ENCODE measurements at places on chromosomes 4 and X.

DNA sequence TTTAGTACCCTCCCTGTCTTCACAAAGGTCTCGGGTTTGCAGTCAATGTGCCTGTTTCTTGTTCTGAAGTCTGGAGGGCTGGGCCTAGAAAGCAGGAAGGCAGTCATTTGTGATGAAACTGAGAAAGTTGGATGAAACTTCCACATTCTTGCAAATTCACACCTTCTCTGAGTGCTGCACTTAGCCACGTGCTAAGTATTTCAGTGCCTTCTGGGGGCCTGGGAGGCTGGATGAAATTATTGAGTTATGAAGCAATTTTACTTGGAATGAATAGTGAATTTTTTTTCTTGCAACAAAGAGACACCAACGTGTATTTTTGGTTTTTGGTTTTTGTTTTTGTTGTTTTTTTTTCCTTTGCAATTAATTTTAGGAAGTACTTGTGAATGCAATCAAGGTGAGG, 71.2 kb downstream of the MSX1 start:
- DNase-seq: no peak

DNA sequence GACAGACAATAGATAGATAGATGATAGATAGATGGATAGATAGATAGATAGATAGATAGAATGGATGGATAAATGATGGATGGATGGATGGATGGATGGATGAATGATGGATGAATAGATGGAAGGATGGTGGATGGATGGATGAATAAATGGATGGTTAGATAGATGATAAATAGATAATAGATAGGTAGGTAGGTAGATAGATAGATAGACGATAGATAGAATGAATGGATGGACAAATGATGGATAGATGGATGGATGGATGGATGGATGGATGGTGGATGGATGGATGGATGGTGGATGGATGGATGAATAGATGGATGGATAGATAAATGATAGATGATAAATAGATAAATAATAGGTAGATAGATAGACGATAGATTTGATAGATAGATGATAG, 287.4 kb downstream of the CRLF2 start:
- no peak for DNase-seq

- DNase-seq: no peak
Measured at GRCh38 chr4:107034091-107034995, 1.8 kb downstream of the DKK2 start.

DNA sequence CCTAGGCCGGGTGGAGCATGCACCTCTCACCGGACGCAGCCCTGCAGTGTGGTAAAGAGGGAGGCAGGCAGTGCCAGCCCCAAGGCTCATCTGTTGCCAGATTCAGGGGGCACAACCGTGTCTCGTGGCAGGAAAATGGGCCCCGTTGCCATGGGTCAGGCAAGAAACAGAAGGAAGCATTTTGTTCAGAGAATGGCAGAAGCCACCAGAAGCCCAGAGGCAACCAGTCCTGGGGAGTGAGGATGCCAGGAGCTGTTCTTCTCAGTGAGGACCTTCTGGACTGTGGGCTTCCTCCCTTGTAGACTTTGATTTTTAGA, 12.5 kb upstream of the UVSSA start:
- no peak for DNase-seq

DNA sequence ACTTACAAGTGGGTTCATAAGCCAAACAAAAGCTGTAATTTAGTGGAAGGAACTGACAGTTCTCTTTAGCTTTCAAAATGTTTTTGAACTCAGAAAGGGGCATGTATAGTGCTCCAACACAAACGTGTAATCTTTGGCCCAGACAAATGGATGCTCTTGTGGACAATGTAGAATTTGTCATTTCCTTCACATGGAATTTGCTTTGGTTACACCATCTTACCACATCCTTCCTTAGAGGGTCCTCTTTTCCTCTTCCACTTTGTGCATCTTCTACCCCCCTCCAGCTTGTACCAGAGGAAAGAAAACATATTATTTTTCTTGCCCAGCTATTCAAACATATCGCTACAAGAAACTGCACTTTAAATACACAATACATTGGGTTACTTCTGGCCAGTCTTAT, 42.4 kb downstream of the MEPE start:
- no peak for DNase-seq
